Neural crest cell (in vitro differentiated cells): ENCODE measurements at places on chromosomes 2 and 18. TPM values are rescaled to one million over a fixed set of nuclear protein-coding genes. Genes with fewer than 3 reads are reported as not detected.

DNA sequence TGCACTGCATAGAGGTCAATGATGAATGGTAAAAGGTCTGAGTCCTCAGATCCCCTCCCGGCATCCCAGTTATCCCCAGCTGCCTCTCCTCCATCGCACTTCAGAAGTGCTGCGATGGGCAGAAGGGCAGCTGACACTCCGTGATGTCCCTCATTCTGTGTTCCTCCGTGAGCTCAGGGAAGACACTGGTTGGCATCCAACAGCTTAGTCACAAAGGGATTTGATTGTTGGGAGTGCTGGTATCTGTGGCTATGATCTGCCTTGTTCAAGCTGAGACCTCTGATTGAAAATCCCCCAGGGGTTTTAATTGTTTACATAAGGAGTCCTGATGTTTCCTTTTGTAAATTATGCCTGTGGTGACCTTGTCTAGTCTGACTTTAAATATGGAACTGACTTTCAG, 19.0 kb upstream of the SAG start:
- no peak for DNase-seq

Gene PROKR1
- 0.09 and 0.16 TPM in 2 replicates for total RNA-seq

Gene RETSAT
- 25.2 and 26.0 TPM in 2 replicates for total RNA-seq

Gene RAD51AP2
- 0.16 and 0.23 TPM in 2 replicates for total RNA-seq

- no peak for DNase-seq
Measured at GRCh38 chr2:60821587-60822302, 59.6 kb upstream of the REL start.
